ENCODE measurements at places on chromosomes 16 and 17.
A peak's percentile ranks its signal among the peaks of the same experiment; 100 is the strongest.

DNA sequence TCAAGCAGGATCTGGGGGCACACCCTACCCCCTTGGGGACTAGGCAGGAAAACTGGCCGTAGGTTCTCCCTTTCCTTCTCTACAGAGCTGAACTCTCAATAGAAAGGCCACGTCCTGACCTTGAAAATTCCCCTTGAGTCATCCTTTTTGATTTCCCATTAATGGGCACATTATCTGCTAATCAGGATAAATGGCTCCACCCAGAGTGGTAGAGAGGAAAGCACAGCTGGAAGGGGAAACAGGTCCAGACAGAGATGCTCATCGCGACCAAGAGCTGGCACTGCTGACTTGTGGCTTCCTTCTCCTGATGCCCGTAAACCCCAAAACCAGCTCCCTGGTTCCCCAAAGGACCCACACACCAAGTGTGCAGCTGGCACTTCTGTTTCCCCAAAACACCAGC lies 206.5 kb upstream of the CDH5 start:
- DNase-seq, result no peak

DNA sequence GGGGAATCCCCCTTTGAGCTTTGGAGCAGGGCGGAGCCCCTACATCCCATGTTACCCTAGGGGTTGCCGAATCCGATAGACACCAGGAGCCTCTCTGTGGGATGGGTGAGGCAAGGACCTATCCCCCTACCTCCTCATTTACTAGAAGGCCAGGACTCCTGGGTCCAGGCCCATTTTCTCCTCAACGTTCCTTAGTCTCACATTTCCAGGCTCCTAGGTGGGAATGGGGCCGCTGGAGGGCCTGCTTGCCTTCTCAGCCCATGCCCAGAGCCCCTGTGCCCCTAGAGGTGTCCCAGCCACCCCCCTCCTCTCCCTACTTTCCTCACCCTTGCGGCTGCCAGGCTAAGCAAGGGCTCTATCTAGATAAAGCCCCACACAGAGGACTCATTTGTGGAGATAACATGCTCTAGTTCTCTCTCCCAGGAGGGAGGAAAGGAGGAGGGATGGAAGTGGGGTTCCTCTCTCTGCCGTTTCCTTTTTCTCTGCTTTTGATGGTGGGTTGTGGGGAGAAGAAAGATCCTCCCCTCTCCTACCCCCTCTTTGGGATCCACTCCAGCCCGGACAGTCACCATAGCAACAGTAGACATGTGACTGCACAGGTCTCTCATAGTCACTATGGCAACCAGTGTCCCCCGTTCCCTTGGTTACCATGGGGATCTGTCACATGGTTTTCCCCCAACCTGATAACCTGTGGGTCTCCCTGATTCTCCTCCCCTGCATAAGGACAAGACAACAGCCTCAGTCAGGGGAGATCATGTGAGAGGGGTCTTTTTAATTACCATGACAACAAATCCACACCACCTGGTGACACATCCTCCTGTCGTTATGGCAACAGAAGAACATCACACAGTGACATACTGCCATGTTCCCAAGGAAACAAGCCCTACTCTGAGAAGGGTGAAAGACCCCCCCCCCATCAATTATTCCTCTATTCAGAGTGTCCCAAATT lies 5.2 kb downstream of the CACNA1G start:
- DNase-seq, result no peak

GRCh38 chr16:72311426-72311825 lies 139.5 kb upstream of the PMFBP1 start:
- no peak for DNase-seq

DNA sequence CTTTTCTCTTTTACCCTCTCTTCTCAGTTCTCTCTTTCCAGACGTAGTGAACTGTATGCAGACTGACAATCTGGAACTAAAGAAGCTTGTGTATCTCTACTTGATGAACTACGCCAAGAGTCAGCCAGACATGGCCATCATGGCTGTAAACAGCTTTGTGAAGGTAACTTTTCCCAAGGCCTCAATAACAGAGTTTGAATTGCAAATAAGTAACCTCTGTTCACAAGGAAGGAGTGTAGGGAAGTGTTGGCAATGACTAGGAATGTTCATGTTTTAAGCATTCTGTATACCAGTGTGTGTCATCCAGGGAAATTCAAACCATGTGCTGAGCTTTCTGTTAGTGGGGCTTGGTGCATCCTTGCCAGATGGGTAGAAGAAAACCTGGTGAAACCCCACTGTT lies 18.6 kb downstream of the AP2B1 start:
- DNase-seq, result no peak

DNA sequence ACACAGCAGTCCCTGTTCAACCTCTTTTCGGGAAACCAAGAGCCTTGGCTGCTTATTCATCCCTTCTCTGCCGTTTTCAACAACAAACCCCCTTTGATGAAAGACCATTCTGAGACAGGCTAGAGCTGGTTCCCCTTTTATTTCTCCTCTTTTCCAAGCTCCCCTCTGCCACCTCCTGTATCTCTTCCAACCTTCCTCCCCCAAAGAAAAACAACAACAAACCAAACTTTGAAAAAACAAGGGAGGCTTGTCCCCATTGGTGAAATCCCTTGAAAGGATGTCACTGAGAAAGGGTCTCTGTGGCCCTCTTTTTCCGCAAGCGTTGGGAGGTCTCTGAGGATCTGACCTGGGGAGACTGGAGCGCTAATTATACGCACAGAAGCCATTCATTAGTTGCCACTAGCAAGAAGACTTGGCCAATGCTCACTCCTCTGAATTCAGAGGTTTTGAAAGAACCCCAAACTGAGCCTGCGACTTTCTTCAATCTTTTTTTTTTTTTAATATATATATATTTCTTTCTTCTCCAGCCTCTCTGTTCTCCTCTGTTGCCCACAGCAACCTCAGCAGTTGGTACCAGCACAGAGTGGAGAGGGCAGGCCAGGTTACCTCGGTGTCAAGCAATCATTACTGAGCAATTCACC lies 101.4 kb downstream of the PITPNC1 start:
- no peak for DNase-seq

GRCh38 chr16:76235025-76235424 lies 42.2 kb upstream of the CNTNAP4 start:
- DNase-seq, result no peak

- no peak for DNase-seq
Measured at GRCh38 chr17:74872313-74873036, at the start of gene FDXR. Gene FDXR, minus strand, starts transcription at chr17:74872994. Its CDS starts 50 bp downstream, at chr17:74872944.

DNA sequence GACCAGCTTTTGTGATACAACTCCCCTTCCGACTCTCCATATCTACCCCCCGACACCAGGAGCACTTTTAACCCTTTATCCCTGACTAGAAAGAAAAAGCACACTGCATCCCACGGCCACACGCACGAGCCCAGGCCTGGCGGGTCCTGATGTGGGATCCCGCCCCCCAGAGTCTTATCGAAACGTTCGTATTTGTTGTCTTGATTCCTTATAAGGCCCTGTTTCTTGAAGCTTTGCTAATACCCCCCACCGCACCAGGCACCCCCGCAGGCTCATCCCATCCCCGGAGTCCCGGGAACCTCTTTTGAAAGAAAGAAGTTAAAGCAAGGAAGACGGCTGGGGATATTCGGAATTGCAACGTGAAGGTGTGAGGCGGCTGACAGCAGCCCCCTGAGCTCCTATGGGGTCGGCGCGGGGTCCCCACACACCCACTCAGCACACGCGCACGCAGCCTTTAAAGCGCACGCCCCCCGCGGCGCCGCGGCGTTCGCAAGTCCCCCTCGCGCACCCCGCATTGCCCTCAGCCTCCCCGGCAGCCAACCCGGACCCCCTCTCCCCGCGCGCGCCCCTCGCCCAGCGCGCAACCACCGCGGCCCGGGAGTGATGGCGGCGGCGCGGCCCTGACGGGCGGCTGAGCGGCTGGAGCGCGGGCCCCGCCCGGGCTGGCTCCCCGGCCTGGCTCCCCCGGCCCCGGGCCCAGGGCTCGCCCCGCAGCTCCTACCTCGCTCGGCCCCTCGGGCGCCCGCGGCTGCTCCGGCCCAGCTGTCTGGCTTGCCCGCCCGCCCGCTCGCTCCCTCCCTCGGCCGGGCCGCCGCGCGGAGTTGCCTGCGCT lies 448 bp downstream of the STAT5B start:
- no peak for DNase-seq

- DNase-seq, result no peak
Measured at GRCh38 chr16:20940871-20941635, 40.5 kb downstream of the LYRM1 start.

DNA sequence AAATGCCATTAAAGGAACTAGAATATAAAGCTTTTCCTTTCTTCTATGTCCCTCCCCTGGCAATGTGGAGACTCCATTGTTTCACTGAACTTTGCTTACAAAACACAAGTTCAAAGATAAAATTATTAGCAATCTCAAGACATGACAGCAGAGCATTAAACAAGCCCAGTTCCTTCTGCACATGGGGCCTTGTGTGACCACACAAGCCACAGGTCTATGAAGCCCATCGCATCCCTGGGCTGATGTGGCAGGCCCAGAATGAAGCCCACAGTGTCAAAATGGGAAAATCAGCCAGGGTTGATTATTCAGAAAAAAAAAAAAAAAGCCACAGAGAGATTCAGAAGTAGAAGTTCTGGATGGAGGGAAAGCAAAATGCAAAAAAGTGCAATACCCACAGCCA lies 12.9 kb upstream of the SLC39A11 start:
- DNase-seq, result no peak

DNA sequence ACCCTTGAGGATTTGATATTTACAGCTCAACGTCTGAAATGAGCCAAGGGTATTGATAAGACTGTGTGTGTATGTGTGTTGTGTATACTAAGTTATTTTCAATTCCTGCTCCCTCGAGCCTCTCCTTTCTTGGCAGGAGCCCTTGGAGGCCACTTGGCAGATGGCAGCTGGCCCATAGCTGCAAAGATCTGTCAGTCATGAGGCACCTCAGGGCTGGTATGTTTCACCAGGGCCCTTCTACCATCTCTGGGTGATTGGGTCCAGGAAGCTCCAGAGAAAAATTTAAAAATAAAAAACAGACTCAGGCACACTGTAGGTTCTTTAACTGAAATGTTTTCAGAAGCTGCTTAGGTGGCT lies 355.7 kb downstream of the HAPSTR1 start:
- DNase-seq, result no peak

DNA sequence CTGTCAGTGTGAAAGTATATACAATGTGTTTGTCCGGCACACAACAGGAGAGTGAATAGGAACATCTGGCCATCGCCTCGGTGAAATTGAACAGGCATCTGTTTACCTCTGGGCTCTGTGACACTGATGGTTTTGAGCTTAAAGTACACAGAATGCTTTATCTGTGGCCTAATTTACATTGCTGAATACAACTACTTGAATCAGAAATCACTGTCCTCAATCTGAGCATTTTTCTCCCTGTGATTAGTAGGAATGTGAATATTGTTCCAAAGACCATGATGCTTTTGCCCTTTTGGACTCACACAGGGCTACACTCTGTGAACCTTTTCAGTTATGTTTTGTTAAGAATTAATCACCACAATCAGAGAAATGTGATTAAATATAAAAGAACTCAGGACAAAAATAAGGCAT lies 323.0 kb upstream of the TBX2 start:
- no peak for DNase-seq

- DNase-seq, result no peak
Measured at GRCh38 chr16:72013888-72014581, 5.5 kb downstream of the DHODH start.

- DNase-seq, result no peak
Measured at GRCh38 chr16:83397601-83398291, 410.0 kb upstream of the HSBP1 start.

- peak; percentile 20 for DNase-seq
Measured at GRCh38 chr17:7884581-7885366, 3.8 kb upstream of the CHD3 start.

DNA sequence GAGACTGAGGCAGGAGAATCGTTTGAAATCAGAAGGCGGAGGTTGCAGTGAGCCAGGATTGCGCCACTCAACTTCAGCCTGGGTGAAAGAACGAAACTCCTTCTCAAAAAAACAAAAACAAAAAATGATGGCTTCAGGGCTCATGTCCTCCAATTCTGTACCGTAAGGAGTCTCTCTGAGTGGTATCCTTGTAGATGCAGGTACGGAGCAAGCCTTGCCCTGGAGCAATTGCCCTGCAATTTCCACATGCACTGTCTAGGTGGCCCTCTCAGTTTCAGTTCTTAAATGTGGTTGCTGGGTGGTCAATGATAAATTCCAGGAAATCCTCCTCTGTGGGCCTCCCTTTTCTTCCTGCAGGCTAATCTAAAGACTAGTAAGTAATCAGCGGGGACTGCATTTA lies 10.6 kb downstream of the TMEM238L start:
- no peak for DNase-seq

Measured in endothelial cell (in vitro differentiated cells).